ENCODE measurements at places on chromosomes 12 and 14.
A peak's percentile ranks its signal among the peaks of the same experiment; 100 is the strongest.

GRCh38 chr12:67651132-67651695 lies 2.7 kb downstream of the DYRK2 start:
- peak; percentile 44 for DNase-seq

DNA sequence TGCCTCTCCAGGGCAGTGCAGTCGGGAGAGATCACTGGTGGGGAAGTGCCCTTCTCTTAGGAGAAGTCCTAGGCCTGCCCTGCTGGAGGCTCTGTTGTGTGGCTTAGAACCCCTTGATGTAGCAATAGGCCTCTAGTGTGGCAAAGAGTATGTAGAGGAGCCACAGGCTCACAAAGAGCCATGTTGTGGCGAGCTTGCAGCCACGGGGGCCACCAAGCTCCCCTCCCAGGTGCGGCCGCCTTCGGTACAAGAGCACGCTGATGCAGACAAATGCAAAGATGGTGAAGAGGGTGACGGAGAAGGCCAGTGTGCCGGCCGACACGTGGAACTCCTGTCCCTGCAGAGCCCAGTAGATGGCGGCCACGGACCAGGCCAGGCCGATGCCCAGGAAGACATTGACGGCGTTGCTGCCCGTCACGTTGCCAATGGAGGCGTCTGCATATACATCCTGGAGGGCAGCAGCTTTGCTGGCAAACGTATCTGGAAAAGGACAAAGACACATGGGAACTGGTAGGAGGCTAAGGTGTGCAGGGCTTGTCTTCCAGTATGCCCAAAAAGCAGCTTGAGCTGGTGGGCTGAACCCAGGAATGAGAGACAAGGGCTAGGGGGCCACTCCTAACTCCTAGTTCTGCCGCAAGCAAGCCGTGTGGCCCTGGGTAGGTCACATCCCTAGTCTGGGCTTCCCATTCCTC lies 142.8 kb downstream of the SLC8A3 start:
- no peak for DNase-seq

GRCh38 chr12:74539765-74540526 lies 2.3 kb downstream of the ATXN7L3B start:
- no peak for DNase-seq

DNA sequence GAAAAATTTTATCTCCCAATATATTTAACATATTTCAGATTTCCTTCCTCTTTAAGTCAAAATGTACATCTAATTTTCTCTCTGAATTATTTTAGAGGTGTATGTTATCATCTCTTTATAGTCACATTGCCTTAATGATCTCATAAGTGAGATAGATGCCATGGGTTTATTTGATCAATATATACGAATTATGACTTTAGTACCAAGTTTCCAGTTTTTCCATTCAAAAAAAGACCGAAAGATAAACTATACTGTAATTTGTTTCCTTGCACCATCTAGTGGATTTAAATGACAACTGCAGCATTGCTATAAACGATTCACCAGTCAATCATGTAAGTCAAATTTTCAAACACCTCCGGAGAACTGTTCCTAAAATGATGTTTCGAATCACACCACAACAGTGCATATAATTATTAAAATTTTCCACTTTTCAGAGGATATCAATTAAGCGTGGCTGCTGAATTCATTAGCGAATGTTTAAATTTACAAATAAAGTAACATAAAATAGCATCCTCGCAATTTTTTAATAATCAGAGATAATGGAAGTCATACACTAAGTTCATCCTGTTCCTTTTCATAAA lies 419 bp upstream of the ATXN7L3B start:
- peak; percentile 29 for DNase-seq

- no peak for DNase-seq
Measured at GRCh38 chr14:33441633-33442032, 503.0 kb downstream of the NPAS3 start.

- DNase-seq = no peak
Measured at GRCh38 chr12:126156806-126157574, 1091.8 kb downstream of the AACS start.

- no peak for DNase-seq
Measured at GRCh38 chr12:123949770-123950165, 22.9 kb downstream of the CCDC92 start.

DNA sequence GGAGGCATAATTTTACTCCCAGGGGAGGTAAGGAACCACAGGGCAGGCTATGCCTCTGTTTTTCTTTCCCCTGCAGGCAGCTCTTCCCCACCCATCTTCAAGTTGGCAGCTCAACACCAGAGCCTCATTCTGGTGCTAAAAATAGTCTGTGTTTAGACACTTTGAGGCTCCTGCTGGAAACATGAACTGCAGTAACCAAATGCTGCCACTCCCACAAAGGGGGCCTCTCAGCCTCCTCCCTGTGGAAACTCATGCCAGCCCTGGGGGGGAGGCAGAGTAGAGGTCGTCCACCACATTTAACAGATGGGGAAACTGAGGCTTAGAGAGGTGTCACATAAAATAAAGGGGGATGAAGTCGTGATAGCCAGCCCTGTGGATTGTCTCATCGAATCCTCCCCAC lies 61.4 kb downstream of the WSCD2 start:
- DNase-seq = no peak

GRCh38 chr14:66066981-66067776 lies 419.0 kb upstream of the CCDC196 start:
- DNase-seq = no peak

DNA sequence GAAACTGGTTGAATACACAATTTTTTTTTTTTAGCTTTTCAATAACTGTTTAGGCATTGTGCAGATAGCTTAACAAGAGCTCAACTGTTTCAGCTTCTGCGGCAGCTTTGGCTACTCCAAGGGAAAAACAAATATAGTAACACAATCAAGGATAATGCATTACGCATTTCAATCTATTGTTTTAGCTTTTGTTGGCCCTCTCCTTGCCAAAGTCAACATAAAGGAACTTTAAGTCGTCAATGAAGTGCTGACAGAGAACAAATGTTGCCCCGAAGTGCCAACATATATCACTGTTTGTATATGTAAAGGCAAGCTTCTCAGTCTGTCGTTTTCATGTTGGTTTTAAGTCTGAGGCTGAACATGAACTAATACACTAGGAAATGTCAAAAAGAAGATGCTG lies 1087.4 kb upstream of the FLRT2 start:
- DNase-seq = no peak

- DNase-seq = no peak
Measured at GRCh38 chr12:106625976-106626375, 43.2 kb downstream of the RFX4 start.

- DNase-seq = peak; percentile 60
Measured at GRCh38 chr12:107660861-107661415, 24.7 kb upstream of the PWP1 start.

DNA sequence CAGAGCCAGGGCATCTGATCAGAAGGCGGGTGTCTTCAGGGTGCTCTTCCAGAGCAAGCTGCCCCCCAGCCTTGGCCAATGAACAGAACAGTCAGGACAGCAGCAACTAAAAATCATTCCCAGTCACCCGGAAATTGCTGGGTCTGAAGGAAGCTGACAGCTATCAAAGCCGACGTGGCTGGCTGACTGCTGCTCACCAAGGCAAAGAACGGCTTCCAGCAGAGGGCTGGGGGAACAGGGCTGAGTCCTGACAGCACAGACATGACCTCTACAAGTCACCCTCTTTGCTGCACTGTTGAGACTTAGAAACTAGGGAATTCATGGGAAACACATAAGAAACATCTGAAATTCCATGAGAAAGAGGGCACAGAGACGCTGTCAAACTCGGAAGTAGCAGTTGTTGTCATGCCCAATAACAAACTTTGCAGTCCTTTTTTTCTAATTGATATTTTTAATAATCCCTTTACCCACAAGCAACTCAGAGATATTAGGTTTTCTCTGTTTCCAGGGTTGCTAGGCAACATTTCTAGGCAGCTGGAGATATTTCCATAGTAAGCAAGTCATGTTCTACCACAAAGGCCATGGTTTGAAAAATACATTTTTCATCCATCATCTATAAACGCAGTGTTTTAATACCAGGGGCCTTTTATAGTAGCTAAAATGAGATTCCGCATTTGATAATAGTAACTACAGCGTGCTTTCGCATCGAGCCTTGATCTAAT lies 365.2 kb downstream of the SEC23A start:
- DNase-seq = no peak

GRCh38 chr14:70152704-70153103 lies 36.0 kb downstream of the SLC8A3 start:
- DNase-seq = no peak

DNA sequence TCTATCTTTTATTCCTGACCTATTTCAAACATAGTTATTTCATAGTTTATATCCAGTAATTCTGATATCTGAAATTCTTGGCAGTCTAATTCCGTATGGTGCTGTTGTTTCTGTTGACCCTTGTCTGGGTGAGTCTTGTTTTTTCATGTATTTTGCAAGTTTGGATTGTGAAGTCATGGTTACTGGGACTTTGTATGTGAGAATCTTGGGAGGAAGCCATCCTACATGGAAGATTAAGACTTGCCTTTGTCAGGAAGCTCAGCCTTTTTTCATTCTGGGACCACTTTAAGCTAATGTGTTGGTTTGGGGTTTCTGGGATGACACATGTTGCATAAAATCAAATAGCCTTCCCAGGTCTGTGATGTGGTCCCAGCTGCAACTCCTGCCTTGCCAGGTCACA lies 191.6 kb upstream of the E2F7 start:
- DNase-seq = no peak

DNA sequence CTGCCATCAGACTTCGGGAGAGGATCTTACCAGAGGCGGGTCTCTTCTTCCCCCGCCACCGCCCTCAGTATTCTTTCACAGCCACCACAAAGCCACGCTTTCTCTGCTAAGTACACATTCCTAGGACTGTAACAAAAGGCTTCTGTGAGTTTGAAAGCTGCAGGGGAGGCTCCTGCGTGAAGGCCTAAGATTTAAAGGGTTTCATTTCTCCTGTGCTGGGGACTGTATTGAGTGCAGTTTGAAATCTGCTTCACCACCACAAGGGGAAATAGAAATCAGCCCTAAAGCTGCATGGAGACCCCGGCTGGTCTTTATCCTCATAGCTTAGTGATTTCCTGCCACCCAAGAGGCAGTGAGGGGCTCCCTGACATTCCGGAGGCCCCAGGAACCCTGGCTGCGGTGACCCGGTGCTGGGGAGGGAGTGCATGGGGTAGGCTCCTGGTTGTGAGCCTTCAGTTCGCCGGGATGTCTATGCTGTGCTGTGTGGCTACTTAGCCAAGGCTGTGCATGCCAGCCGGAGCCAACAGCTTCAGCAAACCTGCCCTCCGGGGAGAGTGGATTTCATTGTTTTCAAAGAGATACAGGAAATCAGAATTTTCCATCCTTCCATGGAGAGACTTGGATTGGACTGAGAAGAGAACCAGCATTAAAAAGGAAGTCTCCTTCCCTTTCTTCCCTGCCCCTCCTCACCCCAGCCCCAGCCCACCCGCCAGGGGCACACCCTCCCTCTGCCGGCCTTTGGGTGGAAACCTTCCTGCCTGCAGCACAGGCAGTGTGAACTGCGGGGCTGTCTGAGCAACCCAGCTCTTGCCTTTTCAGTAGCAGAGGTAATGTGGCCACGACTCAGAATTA lies 163.3 kb downstream of the ETV6 start:
- DNase-seq = peak; percentile 60

- DNase-seq = no peak
Measured at GRCh38 chr14:89805501-89805900, 149.0 kb downstream of the EFCAB11 start.

DNA sequence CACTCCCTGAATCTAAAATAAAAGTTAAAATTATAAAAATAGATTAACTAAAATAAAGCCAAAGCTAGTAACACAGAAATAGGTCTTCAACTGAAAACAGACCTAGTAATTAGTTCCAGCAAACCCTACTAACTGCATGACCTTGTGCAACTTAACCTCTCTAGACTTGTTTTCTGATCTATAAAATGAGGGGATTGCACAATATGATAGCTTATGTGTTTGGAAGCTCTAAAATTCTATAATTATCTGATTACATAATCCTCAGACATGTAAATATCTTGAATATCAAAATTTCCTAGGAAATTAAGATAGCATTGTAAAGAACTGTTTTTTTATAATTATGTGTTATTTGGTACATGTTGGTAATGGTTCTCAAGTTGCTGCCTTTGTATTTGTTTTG lies 144.1 kb upstream of the GRIP1 start:
- no peak for DNase-seq

GRCh38 chr14:102078831-102079699 lies 7.8 kb downstream of the HSP90AA1 start:
- no peak for DNase-seq

- peak; percentile 84 for DNase-seq
Measured at GRCh38 chr14:68624541-68625220, 168.2 kb downstream of the ZFP36L1 start.

GRCh38 chr14:34027990-34028495 lies 77.2 kb upstream of the EGLN3 start:
- no peak for DNase-seq

DNA sequence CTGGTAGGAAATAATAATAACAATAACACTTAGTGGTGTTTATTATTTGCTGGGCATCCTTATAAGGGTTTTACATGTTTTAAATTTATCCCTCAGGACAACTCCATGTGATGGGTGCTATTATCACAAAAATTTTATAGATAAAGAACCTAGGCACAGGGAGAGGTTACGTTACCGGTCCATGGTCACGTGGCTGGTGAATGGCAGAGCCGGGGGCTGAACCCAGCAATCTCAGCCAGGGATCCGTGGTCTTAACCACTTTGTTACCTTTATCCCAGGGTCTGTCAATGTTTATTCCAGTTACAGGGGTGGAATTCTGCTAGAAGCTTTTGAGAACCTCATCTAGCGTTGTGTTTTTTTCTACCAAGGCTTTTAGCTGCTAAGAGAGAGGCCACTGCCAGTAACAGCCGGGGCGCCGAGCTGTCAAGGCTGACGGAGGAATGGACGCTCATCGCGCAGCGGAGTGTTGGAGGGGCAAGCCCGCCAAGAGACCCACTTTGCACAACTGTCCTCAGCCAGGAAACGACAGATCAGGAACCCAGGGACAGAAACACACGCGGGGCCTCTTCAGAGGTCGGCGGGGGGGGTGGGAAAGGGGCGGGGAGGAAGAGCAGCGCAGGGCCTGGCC lies 418 bp downstream of the AMN1 start:
- no peak for DNase-seq

GRCh38 chr14:55302367-55303124 lies 31.3 kb downstream of the FBXO34 start:
- peak; percentile 66 for DNase-seq

GRCh38 chr14:55131370-55132137 lies 2.5 kb downstream of the LGALS3 start:
- peak; percentile 71 for DNase-seq

- DNase-seq = no peak
Measured at GRCh38 chr12:32084017-32084688, 22.5 kb upstream of the BICD1 start.

- no peak for DNase-seq
Measured at GRCh38 chr14:80215756-80216581, 4.7 kb upstream of the DIO2 start.

DNA sequence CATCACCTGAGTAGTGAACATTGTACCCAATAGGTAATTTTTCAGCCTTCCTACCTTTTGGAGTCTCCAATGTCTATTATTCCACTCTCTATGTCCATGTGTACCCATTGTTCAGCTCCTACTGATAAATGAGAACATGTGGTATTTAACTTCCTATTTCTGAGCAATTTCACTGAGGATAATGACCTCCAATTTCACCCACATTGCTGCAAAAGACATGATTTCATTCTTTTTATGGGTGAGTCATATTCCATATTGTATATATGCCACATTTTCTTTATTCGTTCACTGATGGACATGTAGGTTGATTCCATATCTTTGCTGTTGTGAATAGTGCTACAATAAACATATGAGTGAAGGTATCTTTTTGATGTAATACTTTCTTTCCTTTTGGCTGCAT lies 16.4 kb upstream of the BTG1 start:
- DNase-seq = peak; percentile 80

GRCh38 chr12:101769865-101770264 lies 30.6 kb upstream of the SYCP3 start:
- DNase-seq = no peak

- DNase-seq = no peak
Measured at GRCh38 chr14:65033181-65033580, 46.5 kb downstream of the FNTB start.

All from suppressor macrophage (primary cell).